ENCODE measurements at places on chromosomes 3 and 15. TPM values are rescaled to one million over a fixed set of nuclear protein-coding genes. Genes with fewer than 3 reads are reported as not detected.

The MON1A gene
- total RNA-seq, result 7.8 TPM

The SUMF1 gene
- 5.6 TPM for total RNA-seq

The ANKRD28 gene
- 31.4 TPM for total RNA-seq

The PPP1R14D gene
- total RNA-seq, result not detected

The NXPE3 gene
- total RNA-seq, result 18.7 TPM

The NAALADL2 gene
- not detected for total RNA-seq

The KLF15 gene
- total RNA-seq, result 0.46 TPM

The DNAH12 gene
- 0.14 TPM for total RNA-seq

The SCAANT1 gene
- total RNA-seq, result not detected

The PLSCR2 gene
- total RNA-seq, result not detected

The SLC7A14 gene
- not detected for total RNA-seq

Measured in activated CD4-positive, alpha-beta memory T cell treated with anti-CD3 and anti-CD28 coated beads for 36 hours (primary cell).